ENCODE measurements at places on chromosomes 7 and 10.

DNA sequence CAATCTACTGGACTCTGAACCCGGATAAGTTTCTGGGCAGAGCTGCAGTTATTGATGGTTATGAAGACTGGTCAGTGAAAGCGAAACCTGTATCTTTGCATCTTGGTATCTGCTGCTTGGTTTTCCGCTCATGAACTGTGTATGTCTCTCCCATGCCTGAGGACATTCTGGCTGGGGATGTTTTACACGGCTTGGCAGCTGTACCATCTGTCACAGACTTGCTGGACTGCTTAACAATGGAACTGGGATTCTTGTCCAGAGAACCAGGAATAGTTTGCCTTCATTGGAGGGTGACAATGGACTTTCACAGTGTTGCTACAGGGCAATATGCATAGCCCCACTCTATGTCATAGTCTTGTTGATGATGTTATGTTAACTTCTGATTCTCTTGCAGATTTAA, 119.9 kb upstream of the TMEM106B start:
- DNase-seq, result no peak

DNA sequence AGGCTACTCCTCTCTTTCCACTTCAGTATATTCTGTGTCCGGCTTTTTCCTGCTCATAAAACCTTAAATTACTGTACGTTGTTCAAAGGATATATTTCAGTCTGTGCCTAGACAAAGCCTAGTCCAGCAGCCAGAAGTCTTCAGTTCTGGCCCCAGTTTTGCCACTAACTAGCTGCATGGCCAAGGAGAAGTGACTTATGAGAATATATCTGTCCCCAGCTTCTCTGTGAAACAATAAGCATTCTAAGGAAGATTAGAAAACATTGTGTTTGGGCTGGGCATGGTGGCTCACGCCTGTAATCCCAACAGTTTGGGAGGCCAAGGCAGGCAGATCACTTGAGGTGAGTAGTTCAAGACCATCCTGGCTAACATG, 105.0 kb upstream of the HDAC9 start:
- DNase-seq, result no peak

- DNase-seq, result no peak
Observed at GRCh38 chr7:25091779-25092178, 33.3 kb downstream of the CYCS start.

- DNase-seq, result peak; percentile 35
Observed at GRCh38 chr10:130179640-130180039, 43.4 kb downstream of the GLRX3 start.

GRCh38 chr7:98630149-98630548, 13.1 kb downstream of the NPTX2 start:
- no peak for DNase-seq

DNA sequence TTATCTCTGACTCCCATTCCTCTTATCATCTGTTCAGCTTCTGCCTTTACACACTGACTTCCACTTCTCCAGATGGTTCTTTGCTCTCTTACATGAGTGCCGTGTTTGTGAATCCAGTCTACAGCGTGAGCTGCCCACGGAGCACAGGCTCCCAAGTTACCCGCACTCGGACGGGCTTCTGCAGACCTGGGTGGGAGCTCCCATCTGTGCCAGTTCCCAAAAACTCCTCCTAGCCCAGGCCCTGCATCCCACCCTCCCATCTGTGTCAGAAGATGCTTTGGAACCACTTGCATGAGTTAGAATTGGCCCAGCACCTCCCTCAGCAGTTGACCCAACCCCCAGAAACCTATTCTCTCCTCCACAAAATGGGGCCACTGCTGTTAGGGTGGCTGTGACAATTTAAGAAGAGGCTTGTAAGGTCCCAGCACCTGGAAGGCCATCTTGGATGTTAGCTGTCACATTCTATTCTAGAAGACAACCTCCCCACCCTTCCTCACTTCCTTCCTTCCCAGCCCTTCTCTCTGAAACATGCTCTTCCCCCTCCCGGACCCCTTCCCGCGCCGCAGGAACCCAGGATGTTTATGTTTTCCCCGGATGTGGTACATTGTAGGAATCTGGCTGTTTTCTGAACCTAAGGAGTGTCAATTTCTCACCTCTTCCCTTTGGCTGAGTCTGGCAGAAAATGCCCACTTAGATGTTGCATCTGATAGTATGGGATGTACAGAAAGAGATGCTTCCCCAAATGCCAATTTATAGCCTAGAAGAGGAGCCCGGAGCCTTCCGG, 79.2 kb downstream of the CCDC3 start:
- DNase-seq, result no peak

DNA sequence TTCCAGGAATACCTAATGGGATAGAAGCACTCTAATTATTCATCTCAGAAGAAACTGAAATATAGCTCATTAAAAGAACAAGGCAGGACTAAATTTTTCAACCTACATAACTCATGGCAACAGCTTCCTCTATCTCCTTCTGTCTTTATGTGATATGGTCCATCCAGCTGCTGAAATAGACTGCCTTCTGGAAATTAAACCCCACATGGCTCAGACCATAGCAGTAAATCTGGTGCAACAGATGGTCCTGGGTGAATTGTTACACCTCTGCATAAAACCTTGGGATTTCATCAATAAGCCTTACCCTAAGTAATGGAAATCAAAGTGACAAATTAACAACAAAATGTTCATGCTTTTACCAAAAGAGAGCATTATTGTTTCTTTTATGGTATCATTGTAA, 205.6 kb upstream of the CSTF2T start:
- DNase-seq, result no peak

DNA sequence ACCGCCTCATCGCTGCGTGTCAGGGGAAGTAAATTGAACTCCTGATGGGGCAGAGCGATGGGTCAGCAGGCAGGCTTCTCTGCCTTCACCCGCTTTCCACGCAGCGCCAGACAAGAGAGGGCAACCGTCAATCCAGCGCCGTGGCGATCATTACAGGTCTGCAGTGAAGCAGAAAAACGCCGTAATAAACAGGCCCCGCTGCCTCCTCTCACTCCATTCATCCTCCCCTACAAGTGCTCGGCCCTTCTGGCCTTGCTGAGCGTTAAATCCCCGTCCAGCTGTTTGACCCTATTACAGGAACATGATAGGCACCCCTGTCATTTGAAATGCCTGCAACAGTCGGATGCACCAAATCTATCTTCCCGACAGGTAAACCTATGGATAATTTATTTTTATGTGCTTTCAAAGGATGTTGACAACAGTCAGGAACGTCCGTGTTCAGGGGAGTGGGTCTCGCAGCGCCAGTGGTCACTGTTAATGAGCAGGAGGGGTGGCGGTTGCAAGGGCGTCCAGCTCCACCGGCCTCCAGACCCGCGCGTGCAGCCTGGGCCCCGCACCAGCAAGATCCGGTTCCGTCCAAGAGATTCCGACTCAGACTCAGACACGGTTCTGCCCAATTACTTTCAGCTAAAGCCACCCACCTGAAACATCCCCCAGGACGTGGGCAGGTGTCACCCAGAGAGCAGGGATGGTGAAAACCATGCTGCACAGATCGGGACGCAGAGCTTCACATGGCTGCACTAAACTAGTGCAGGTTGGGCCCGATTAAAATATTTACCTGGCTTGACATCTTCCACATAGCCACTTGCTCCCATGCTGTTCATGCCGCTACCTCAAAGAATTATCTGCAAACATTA, 508.0 kb upstream of the MGMT start:
- DNase-seq, result no peak

GRCh38 chr10:20473023-20473760, 423.9 kb downstream of the NEBL start:
- DNase-seq, result no peak

DNA sequence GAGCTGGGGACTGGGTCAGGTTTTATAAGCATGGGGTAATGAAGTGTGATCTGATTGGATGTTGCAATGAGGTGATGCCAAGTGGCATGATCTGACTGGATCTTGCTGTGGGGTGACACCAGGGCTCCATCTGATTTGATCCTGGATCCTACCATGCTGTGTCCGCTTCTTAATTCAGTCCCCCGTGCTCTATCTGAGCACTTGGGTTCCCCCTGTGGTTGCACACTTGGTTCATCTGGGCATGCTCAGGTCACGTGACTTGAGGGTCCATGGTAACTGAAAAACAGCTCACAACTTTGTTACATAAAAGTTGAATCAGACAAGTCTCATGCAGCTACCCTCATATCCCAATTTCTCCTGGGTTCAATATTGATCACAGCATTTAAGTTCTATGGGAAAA, 448.6 kb upstream of the NRP1 start:
- no peak for DNase-seq

GRCh38 chr7:151755131-151755801, 121.6 kb downstream of the PRKAG2 start:
- DNase-seq, result peak; percentile 47

DNA sequence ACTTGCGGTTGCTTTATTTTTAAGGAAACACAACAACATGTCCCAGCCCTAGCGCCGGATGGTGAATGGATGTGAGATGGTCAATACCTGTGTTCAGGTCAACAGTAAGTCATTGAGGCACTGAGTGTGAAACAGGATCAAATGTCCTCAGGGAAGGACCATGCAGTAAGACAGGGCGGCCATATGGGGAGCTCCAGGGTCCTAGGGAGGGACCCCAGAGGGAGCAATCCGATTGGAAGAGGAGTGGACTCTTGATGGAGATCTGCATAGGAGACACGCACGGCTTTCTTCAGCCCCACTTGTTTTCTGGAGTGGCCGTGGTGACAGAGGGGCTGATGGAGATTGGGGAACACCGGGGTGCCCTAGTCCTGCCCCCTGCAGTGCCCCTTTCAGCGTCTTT, 423.8 kb upstream of the MKI67 start:
- no peak for DNase-seq

- no peak for DNase-seq
Observed at GRCh38 chr7:66933469-66933868, 12.4 kb downstream of the TMEM248 start.

DNA sequence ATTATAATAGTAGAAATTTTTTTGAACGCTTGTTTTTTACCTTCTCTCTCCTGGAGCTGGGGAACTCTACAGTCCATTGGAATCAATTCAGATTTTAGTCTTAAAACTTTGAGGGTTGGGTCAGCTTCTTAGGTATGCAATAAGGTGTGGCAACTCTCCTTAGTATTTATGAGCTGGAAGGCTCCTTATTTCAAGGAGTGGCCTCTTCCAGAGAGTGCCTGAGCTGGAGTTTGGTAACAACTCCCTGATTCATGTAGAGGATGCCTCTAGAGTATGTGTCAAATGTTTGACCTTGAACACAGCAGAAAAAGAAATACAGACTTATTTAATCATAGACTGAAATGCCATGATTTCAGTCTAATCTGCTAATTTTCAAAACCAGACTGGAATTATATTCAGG, 11.1 kb downstream of the CDK14 start:
- no peak for DNase-seq

GRCh38 chr7:155809947-155810769, 2.1 kb downstream of the SHH start:
- DNase-seq, result no peak

DNA sequence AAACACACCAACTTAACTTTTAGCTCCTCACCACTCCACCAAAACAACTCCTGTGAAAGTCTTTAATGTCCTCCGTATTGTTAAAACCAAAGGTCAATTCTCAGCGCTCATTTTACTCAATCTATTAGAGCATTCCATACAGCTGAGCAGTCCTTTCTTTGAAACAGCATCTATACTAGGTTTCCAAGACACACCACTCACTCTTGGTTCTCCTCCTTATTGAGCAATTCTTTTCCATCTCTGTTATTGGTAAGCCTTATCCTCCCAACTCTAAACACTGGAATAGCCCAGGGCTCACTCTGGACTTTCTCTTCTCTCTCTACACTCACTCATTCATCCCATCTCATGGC, 34.9 kb downstream of the COA1 start:
- no peak for DNase-seq

- peak; percentile 32 for DNase-seq
Observed at GRCh38 chr7:141754939-141755338, 9.0 kb upstream of the TAS2R3 start.

GRCh38 chr7:139403601-139404000, 43.9 kb downstream of the LUC7L2 start:
- DNase-seq, result no peak

- DNase-seq, result no peak
Observed at GRCh38 chr10:36345807-36346206, 703.7 kb upstream of the FZD8 start.

DNA sequence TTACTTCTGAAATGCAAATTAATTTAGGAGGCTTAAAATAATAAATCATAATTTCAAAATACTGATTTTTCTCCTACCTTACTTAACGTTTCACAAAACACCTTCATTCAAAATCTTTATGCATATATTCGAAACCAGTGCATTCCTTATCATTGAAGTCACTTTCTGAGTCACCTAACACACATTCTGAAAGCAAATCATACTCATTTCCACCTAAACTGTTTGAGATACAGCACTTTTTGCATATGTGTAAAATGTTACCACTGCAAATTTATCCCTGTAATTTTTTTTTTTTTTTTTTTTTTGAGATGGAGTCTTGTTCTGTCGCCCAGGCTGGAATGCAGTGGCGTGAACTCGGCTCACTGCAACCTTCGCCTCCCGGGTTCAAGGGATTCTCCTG, 15.7 kb downstream of the PPP3CB start:
- no peak for DNase-seq

- DNase-seq, result no peak
Observed at GRCh38 chr10:131778842-131779241, 122.0 kb upstream of the PPP2R2D start.

DNA sequence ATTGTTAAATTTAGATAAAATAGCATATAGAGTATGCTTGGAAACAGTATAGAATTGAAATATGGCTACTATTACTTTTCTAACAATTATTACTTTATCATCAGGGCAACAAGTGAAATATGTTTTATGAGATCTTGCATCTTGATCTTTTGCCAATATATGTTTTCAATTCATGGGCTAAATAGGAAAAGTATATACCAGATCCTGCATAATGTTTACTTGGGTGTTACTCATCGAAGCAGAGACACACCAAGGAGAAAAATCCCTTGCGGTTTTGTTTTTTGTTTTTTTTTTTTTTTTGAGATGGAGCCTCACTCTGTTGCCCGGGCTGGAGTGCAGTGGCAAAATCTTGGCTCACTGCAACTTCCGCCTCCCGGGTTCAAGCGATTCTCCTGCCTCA, 541.4 kb downstream of the SUGCT start:
- DNase-seq, result no peak

DNA sequence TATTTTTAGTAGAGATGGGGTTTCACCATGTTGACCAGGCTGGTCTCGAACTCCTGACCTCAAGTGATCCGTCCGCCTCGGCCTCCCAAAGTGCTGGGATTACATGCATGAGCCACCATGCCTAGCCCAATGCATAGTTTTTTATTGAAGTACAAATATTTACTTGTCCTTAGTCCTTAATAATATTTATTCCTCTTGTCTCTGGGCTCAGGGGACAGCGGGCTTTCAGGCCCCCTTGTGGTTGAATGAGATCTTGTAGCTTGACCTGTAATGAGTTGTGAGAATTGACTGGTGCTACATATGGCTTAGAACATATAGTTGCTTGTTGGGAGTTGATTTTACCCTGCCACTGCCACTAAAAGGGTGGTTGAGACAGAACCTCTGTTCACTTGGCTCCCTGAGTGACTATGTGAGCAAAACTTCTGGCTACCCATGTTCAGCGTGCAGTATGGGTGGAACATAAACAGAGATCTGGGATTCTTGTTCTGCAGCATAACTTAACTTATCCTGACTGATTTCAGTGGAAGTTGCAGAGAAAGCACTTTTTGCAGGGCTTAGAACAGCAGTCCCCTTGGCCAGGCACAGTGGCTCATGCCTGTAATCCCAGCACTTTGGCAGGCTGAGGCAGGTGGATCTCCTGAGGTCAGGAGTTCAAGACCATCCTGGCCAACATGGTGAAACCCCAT, 14.9 kb downstream of the CCL26 start:
- peak; percentile 40 for DNase-seq

- DNase-seq, result no peak
Observed at GRCh38 chr7:91137788-91138368, 126.4 kb upstream of the FZD1 start.

Measured in inflammatory macrophage treated with lipopolysaccharide for 4 hours (primary cell).